Astrocyte of the hippocampus (primary cell): ENCODE measurements at places on chromosomes 7 and 10.

GRCh38 chr7:54253036-54253373, 289.2 kb upstream of the VSTM2A start:
- no peak for DNase-seq

- DNase-seq, result no peak
These were observed 8.3 kb upstream of the PRKAG2 start for GRCh38 chr7:151885202-151885580.

GRCh38 chr10:7248148-7248547, 162.7 kb downstream of the SFMBT2 start:
- no peak for DNase-seq

DNA sequence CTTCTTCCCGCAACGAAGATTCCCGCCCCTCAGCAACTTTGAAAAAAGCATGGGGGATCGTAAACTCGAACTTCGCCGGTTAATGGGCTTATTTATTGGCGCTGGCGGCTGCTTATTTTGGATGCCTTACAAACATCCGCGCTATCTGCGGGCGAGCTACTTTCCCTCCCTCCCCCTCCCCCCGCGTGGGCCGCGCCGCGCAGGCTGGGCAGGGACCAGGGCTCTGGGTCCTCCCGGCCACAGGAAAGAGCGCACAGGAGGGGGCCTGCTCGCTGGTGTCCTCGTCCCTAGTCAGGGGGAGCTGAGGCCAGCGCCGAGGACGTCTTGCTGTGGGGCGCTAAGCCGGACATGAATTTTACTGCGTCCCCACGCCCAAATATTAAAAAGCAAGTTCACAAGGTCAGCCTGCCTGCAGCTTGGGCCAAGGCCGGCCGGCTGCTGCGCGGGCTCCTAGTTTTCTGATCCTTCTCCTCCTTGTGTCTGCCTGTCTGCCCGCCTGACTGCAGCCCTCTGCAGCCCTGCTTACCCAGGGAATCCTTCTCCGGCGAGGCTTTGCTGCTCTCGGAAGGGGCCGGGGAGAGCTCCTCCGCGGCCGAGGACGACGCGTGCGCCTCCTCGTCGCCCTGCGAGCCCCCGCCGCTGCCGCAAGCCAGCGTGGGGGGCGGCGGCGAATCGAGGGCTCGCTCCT, 1.2 kb downstream of the HOXA10 start:
- no peak for DNase-seq

DNA sequence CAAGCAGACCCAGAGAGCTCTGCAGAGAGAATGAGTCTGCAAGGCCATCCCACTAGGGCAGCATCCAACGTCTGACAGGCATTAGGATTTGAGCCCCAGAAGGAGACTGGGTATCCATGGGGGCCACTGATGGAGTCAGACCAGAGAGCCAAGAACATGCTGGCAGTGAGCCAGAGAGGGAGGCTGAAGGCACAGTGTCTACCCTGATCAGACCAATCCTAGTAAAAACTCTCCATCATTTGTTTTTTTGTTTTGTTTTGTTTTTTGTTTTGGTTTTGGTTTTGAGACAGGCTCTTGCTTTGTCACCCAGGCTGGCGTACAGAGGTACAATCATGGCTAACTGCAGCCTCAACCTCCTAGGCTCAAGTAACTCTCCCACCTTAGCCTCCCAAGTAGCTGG, 133.1 kb upstream of the LYZL2 start:
- DNase-seq, result no peak

DNA sequence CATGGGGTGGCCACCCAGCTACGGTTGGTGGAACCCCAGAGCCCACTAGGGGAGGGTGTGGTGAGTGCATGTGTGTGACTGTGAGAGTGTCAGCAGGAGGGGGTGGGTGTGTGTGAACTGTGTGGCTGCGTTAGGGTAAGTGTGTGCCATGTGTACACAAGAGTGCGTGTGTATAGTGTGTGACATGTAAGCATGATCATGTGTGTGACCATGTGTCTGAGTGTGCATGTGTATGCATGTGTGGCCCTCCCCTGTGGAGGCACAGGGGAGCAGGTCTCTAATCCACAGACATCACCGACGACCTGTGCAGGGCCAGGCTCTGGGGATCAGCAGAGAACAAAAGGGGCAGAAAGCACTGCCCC, 3.5 kb upstream of the CFAP46 start:
- no peak for DNase-seq

DNA sequence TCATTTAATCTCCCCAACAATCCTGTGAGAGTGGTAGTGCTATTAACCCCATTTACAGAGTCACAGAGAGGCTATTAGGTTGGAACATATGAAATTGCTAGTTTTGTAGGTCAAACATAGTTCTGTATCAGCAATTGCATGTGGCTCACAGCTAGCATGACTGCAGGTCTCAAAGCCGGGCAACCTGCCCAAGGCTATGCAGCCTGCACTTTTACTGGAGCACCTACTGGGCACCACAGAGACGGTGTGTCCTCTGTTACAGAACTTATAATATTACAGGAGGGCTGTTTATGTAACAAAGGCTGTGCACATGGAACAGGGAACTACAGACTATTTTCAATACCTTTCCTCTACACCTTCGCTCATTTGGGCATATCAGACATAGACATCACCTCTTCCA, 355.8 kb downstream of the RPS24 start:
- no peak for DNase-seq

DNA sequence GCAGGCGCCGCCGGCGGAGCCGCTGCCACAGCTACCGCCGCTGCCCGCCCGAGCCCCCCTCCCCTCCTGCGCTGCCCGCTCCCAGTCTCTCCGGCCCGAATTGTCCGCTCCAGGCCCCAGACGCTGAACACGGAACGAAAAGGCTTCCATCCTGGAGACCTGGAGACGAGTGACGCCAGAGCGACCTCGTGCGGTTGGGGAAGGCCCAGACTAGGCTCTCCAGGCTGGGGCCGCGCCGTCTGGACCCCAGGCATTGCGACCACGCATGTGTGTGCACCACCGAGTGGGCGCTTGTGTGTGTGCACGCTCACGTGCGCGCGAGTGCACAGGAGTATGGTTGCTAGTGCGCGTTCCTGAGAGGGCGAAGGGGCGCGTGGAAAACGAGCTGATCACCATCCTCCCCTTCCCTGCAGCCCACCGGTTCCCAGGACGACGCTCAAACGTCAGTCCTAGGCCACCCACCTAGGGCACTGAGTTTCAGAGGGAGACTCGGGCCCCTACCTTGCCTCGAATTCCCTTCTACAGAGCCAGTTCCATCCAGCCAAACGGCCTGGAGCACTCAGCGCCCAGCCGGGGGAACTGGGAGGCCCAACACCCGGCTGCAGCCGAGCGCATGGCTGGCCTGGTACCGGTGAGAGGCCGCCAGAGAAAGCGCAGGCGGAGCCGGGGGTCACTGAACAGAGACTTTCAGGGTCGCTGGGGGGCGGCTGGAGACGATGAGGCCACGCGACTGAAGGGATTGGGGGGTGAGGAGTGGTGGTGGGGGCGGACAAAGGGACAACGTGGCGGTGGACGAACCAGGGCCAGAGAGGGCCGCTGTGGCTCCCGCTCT, 11.6 kb downstream of the LBX1 start:
- peak; percentile 73 for DNase-seq

GRCh38 chr7:136303162-136303561, 326.0 kb upstream of the MTPN start:
- DNase-seq, result no peak

DNA sequence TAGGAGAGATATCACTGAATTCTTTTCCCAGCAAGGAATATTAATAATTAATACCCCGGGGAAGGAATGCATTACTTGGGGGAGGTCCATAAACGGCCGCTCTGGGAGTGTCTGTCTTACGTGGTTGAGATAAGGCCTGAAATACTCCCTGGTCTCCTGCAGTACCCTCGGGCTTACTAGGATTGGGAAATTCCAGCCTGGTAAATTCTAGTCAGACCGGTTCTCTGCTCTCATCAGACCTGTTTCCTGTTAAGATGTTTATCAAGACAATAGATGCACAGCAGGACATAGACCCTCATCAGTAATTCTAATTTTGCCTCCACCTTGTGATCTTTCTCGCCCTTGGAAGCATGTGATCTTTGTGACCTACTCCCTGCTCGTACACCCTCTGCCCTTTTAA, 162.8 kb upstream of the KCND2 start:
- no peak for DNase-seq

- no peak for DNase-seq
These were observed 54.2 kb upstream of the CAMK2B start for GRCh38 chr7:44379366-44380188.

- DNase-seq, result peak; percentile 62
These were observed 140.7 kb downstream of the RGS10 start for GRCh38 chr10:119401671-119402395.

DNA sequence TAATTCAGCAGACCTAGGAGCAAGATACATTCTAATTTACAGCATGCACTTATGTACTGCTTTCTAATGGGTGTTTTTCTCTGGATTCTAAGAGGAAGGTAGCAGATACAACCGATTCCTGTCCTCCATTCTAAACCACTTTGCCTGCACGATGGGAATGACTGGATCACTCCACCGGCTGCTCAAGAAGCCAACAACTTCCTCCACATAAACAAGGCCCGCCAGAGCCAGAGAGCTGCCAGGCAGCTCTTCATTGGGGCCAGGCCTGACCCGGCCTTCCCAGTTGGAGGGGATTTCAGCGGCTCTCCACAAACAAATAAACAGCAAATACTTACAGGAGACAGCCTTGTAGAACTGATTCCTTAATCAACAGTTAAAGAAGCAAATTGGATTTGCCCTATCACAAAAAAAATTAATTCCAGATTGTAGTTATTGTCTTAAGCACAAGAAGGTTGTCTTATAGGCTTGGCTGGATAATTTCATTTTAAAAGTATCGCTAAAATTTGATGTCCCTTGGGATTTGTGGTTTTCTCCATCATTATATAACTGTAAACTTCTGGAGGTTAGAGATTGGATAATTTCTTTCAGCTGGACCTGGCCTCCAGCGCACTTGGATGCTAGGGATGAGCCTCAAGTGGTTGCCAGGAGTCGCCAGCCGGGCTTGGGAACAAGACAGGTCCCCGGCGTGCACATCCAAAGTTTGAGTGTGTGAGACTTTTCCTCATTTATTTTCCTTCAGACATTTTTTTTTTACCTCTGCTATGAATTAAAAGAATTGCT, 20.9 kb downstream of the EBF3 start:
- no peak for DNase-seq

GRCh38 chr7:77328669-77329068, 87.5 kb downstream of the GSAP start:
- DNase-seq, result peak; percentile 55
